Stimulated activated CD8-positive, alpha-beta memory T cell treated with anti-CD3 and anti-CD28 coated beads, Interleukin-4, amount 100 ng/mL, for 4 hours (primary cell): ENCODE measurements at places on chromosomes 7 and 10.

- no peak for DNase-seq
Measured at GRCh38 chr7:139696552-139696951, 81.2 kb downstream of the HIPK2 start.

DNA sequence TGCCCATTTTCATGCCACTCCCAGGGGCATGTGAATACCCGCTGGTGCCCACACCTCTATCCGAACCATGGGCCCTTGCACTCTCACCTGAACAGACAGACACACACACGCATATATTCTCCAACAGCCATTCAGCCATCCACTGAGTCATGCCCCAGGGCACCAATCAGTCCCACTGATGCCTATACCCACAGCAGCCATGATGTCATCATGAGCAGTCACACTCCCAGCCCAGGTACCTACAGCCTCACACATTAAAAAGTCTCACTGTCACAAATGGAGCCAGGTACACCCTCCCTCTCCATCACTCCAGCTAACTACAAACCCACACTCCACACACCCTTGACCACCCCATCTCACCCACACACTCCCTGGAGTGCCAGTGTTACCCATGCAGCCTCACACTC is 12.2 kb downstream of the VSIR start:
- no peak for DNase-seq

DNA sequence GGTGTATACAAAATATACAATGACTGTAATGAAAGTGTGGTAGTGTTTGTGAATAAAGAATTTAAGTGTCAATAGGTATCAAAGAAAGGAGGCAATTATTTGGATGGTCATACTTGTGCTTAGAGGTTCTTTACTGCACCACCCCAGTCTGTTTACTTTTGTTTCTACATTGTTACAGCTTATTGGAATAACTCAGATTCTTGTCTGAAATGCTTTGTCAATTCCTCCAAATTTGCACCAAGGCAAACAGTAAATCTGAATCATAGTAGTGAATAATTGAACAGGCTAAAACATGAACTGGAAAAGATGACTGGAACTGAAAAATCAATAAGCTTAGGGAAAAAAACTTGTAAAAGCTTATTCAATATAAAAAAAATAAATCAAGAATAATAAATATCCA is 319.2 kb downstream of the EXOC4 start:
- DNase-seq = no peak

- DNase-seq = no peak
Measured at GRCh38 chr7:133784486-133785001, 342.6 kb upstream of the LRGUK start.

DNA sequence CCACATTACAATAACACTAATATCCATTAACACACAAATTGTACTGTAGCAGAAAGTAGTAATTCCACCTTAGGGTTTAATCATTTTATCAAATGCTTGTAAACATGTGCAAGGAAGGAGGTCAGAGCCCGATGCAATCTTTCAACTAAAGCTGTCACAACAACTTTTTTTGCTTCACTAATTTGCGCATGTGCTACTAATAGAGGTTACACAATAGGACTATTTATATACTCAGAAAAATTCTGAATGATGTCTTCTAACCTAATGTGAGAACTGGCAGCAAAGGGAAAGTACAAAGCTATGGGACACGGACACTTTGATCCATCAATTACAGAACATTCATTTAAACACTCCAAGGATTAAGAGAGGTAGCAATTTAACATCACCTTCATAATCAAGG is 244.4 kb downstream of the CHCHD3 start:
- no peak for DNase-seq

- no peak for DNase-seq
Measured at GRCh38 chr7:41451826-41452225, 251.1 kb downstream of the INHBA start.

DNA sequence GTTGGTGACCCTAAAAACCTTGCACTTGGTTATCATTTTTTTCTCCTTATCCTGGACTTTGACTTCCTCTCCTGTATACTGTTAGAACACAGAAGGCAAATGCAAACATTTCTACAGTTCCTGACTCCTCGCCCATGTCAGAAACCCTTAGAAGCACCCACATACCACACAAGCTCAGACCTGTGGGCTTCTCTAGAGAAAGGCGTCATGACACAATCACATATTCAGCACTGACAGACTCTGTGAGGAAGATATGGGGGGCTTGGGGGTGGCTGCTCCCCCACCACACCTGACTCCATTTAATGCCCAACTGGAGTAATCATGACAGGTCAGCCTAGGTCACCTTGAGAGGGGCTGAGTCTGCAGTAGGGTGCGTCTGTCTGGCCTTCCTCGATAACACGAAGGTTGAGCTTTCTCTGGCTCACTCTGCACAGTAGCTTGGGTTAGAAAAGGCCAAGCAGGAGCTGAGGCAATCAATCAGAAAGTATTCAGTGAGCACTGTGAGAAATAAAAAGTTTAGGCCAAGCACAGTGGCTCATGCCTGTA is 50.9 kb downstream of the CCDC3 start:
- DNase-seq = no peak

GRCh38 chr10:96588616-96589419 is 2.0 kb upstream of the TM9SF3 start:
- no peak for DNase-seq

- DNase-seq = no peak
Measured at GRCh38 chr10:112421731-112422130, 25.0 kb downstream of the ZDHHC6 start.

DNA sequence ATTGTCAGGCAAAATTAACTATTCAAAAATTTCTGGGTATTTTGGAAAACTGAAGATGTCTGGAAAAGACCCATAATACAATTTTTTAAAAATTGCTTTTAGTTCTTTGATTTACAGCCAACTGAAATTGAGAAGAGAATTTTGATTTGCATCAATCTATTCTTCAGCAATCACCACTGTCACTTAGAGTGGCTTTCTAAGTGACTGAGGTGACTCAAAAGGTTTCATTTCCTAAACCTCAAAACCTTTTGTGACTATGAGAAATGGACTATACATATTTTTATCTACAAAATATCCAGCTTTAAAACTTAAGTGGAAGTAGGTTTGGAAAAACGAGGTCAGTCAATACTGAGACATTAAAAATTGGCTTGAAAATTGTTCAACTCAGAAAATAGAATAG is 60.0 kb downstream of the ENO4 start:
- DNase-seq = no peak

DNA sequence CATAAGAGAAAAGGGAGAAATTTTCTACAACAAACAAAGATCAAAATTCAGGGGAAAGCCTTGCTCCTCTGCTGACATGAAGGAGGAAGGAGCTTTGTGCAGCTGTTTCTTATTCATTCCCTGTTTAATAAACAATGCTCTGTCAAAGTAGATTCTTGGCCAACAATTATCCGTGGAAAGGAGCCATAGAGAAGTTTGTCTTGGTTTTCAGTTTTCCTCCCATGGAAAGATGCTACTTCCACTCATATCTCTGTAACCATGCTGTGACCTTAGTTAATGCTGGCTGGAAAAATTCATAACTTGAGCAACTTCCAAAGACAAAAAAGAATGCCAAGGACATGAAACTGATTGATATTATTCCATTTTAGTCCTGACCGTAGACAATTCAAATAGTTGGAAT is 8.1 kb downstream of the DDC start:
- no peak for DNase-seq
